ENCODE measurements at places on chromosomes 1 and 21. TPM values are rescaled to one million over a fixed set of nuclear protein-coding genes. Genes with fewer than 3 reads are reported as not detected.

GRCh38 chr1:41870076-41870562, 48.6 kb downstream of the HIVEP3 start:
- no peak for DNase-seq

Gene ELAPOR1
- 0.13 TPM for polyA plus RNA-seq

DNA sequence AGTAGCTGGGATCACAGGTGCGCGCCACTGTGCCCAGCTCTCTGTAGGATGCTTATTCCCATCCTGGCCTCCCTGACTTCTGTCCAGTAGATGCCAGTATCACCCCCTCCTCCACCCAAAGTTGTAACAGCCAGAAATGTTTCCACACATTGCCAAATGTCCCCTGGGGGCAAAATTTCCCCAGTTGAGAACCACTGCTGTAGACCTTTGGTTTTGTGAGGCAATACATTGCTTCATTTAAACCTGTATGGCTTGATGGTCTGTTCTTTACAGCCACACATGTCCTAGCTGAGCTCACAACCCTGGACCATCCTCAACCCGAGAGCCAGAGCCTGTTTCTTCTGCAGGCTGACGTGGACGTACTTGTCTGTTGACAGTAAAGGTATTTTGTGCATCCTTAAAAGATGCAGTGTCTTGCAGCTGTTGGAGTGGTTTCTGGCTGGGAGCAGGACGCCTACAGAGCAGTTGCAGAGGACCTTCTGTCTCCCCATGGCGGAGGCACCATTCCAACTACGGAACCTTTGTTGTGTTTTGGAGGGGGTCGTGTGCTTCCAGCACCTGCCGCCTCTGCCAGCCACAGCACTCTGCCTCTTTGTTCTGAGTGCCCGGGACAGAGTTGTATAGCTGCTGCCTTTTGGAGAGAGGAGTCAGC, 26.6 kb downstream of the DOP1B start:
- DNase-seq, result no peak

DNA sequence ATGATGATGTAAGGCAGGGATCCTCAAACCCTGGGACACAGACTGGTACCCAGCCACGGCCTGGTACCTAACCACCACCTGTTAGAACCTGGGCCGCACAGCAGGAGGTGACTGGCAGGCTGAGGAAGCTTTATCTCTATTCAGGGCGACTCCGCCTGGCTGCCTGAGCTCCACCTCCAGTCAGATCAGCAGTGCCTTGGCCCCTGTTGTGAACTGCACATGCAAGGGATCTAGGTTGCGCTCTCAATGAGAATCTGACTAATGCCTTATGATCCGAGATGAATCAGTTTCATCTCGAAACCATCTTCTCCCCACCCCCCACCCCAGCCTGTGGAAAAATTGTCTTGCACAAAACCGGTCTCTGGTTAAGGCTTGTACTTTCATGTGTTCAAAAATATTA, 4.2 kb downstream of the RNPC3 start:
- DNase-seq, result no peak

GRCh38 chr1:76103034-76103433, 28.5 kb downstream of the ST6GALNAC3 start:
- DNase-seq, result no peak

Gene POU3F1
- 0.60 TPM for polyA plus RNA-seq

Gene TRIM45
- 5.7 TPM for polyA plus RNA-seq

DNA sequence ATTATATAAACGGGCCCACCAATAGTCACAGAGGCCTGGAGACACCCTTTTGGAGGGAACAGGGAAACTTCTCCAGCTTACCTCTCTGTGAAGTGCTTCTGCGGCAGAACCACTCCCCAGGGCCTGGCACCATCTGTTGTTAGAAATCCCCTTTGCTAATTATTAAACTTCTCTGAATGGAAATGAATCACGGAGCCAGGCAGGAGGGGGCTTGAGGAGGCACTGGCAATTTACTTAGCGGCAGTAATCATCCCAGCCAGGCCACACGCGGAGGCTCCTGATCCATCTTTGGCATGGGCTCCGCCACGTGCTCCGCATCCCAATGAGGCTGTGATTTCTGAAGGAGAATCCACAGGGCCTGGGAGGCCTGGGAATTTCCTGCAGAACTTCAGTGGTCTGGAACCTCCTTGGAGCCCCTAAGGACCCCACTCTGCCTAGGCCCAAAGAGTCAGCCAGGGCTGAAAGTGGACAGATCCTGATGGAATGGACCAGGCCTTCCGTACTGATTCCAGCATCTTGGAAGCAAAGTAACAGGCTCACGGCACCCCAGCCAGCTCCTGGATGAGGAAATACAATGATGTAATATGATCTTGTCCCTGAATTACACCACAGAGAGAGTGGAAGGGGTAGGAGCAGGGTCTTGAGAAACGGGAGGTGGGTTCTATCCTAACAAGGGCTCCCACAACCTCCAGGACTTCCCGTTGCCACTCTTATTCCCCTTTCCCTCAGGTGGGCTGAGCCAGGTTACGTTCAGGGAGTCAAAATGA, 62.3 kb downstream of the GRIK3 start:
- no peak for DNase-seq

GRCh38 chr1:32242341-32242851, 4.6 kb upstream of the FAM167B start:
- DNase-seq, result no peak

DNA sequence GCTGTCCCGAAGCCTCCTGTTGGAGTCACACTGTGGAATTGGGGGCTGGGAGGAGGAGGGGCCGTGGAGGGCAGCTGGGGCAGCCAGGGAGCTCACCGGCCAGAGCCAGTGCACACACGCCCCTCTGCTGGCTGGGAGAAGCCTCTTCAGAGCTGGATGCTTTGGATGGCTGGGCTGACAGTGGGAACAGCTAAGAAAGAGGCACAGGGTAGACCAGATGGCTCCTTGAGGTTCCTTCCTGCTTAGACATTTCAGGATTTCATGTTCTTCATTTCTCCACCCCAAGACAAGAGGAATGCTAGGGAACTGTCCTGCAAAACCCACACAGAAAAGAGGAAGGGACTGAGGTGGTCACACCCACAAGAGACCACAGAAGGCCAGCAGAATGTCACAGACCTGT, 254.8 kb upstream of the VAMP3 start:
- DNase-seq, result no peak

- DNase-seq, result no peak
Measured at GRCh38 chr21:32237021-32237420, 41.8 kb downstream of the MIS18A start.

Gene ZNF648
- not detected for polyA plus RNA-seq

Gene LIPI
- not detected for polyA plus RNA-seq

Gene SH2D2A
- 0.70 TPM for polyA plus RNA-seq

Gene DISP3
- 0.04 TPM for polyA plus RNA-seq

- no peak for DNase-seq
Measured at GRCh38 chr1:38328278-38329035, 281.9 kb upstream of the POU3F1 start.

- DNase-seq, result no peak
Measured at GRCh38 chr1:11266268-11267074, 4.1 kb upstream of the MTOR start.

GRCh38 chr1:209839875-209840546, 12.2 kb downstream of the UTP25 start:
- no peak for DNase-seq

- no peak for DNase-seq
Measured at GRCh38 chr1:23793861-23794731, 3.2 kb downstream of the LYPLA2 start.

DNA sequence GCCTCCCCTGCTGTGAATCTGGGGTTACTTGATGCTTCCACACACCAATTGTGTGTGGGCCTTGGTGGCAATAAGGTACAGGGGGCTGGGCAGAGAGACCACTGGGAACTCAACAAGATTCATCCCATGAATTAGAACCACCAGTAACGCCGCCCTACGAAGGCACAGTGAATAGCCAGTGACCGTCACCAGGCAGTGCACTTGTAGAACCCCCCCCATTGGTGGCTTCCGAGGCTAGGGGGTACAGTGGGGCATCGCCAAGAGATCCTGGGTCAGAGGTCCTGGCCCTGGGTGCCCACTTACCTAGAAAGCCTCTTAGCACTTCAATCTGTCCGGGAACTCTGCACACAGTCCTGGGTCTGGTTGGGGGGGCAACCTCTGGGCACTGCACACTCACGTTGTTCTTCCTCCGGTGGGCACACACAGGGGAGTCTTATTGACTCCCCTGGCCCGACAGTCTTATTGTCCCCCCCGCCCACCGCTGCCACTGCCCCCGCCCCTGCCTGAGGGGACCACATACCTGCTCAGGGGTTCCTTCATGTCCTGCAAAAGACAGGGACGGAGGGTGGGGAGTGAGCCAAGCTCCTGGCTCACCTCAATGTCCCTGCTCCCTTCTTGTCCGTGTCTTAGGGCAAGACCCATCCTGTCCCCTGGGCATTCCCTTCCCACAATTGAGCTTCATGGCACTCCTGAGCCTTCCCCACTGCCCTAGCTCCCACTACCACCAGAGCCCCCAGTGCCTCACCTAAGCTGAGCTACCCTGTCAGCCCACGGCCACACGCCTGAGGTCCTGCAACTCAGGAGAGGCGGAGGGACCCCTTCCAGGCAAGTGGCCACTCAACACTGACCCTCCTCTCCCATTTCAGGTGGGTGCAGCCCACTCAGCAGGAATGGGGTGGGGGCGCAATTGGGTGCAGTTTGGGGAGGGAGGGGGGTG, 2.5 kb upstream of the TRIM11 start:
- no peak for DNase-seq

DNA sequence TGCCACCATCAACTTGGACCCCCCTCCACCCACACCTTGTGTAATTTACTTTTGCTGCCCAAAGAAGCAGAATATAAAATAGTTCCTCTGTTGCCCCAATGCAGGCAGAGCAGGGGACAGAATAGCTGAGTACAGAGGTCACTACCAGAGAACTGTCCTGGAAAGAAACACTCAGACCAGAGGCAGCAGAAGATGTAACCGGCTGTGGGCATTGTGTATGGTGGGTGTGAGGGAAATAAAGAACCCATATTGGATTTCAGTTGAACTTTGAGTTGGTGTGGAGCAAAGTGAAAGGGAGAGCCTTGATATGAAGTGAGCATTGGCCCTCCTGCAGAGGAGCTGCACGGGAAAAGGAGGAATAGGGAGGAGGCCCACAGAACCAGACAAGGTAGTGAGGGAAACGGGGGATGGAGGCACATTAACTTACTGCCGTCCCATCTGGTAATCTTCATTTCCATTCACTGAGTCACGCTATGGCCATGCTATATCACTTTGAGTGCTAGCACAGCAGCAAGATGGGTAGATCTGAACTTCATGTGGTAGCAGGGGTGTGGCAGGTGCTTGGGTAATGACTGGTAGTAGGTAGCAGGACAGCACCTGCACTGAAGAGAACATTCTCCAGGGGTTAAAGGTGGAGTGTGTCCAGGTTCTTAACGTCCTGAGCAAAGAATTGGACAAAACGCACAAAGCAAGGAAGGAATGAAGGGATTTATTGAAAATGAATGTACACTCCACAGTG, 56.3 kb upstream of the FBXO28 start:
- DNase-seq, result no peak

GRCh38 chr1:175072099-175072951, 4.7 kb downstream of the TNN start:
- peak; percentile 74 for DNase-seq

Gene OR2T29
- polyA plus RNA-seq, result not detected

DNA sequence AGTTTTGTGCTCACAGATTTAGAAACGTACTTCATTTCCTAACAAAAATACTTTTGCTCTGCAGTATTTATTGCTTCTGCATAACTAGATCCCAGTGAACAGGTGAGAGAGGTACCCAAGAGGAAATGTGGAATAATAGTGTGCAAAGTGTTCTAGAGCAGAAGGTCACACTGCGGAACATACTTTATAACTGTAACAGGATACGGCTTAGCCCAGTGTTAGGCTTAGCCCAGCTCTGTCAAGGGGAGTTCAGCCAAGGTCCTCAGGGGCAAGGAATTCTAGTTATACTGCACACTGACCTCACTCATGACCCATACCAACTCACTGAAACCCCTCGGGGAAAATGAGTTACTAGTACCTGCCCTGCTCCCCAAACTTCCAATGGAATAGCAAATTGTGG, 55.3 kb downstream of the PTPN14 start:
- no peak for DNase-seq

Gene TCP10L
- 0.76 TPM for polyA plus RNA-seq

GRCh38 chr1:50060279-50060678, 36.5 kb upstream of the AGBL4 start:
- DNase-seq, result no peak

Gene PLA2G5
- 31.9 TPM for polyA plus RNA-seq

Gene ADAM30
- not detected for polyA plus RNA-seq

DNA sequence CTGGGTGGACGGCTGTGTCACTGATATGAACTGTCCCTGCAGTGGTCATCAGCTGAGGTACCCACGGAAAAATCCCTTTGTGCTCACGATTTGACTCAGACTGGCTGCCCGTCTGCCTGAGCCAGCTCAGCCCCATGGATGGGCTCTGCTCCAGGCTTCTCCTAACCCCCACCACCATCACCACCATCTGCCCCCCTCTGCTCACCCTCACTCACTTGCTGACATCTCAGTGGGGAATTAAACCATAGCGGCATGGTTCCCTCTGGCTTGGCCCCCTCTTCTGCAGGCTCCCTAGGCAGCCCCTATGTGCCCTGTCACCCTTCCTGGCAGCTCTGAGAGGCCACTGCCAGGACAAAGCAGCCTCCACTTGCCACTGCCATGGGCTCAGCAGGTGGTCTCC, 17.3 kb downstream of the SLC6A9 start:
- no peak for DNase-seq

DNA sequence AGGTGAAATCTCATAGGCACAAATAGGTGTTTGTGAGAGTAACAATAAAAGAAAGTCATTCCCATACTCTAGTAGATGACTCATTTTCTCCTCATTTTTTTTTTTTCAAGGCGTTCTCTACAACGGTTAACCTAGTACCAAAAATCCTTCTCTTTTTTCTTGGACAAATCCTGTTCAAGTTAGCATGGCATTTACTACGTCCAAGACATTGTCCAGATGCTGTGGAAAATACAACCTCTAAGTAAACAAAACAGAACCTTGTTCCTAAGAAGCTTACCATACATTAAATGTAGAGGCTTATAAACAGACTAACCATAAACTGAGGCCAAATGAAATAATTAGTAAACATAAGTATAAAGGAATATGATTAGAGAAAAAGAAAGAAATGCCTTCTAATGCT, 76.2 kb upstream of the RGS4 start:
- no peak for DNase-seq

DNA sequence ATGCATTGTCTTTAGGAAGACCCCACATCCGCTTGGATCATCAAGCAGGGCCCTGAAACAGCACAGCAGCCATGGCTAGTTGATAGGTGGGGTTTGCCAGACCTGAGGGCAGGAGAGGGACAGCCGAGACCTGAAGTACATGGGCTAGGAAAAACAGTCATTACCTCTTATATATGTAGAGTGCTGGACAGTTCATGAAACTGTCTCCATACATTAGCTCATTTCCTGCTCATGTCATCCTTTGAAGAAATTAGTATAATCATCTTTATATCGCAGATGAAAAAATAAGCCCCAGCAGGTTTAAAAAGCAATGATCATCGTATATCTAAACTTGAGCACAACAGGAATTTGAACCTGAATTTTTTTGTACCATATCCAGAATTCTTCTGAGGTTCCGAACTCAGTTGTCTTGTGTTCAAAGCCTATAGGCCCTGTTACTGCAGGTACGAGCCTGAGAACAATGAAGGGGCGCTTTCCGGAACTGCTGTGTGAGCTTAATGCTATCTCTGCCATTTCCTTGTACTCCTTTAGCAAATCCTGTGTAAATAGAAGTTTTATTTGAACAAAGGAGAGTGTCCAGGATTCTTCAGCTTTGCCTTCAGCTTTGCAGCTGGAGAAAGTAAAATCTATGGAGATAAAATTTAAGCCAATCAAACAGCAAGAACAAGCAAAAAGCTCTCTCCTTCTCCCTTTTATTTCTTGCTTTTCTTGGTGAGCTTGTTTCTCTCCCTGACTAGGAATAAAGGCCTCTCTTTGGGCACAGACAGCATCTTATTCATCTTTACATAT, 32.4 kb upstream of the DUSP10 start:
- DNase-seq, result no peak
